NCI-H446 (cell line): ENCODE measurements at places on chromosomes 12 and 14.
A peak's percentile ranks its signal among the peaks of the same experiment; 100 is the strongest.

- DNase-seq, result no peak
Measured at GRCh38 chr14:75339059-75339458, 60.4 kb downstream of the FOS start.

DNA sequence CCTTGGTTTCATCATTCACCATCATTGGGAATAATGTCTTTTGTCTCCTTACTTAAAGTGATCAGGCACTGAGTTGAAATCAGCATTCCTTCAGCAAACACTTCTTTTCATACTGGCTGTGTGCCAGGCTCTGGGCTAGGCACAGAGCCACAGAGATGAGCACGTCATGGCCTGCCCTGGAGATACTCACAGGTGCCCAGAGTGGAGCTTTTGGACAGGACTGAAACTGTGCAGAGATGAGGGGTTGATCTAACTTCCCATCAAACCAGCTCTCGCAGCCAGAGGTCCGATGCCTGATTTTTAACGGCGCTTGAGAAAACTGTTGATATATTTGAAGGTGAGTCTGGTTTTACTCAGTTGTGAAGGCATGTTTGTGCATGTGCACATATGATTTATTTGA, 43.1 kb downstream of the CACNA1C start:
- no peak for DNase-seq

DNA sequence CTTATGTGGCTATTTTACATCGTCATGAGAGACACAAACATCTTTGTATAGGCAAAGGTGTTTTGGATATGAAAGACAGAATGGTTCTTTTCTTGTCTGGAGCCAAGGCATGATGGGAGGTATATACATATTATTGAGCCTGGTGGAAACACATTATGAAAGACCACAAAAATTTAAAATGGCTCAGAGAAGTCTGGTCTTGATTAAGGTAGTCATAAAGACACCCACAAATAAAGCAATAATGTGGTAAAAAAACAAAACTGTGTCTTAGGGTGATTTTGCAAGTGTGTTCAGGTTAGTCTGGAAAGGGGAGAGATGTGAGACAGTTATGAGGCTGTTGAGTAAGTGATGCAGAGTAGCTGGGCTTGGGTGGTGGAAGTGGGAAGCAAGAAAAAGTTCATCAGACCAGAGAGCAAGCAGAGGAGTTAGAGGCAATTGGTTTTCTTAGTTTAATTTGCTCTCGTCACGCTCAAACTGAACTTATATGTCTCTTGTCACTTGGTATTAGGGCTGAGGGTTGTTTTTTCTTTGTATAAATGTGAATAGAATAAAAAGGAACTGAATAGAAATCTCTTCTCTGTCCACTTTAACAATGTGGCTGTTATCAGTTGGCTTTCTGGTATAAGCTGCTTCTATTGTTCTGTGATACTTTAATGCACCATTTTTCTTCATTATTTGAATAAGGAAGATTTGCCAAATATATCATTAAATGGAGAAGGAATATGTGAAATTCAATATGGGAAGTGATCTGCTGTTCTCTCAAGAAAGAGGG, 115.0 kb downstream of the AKAP6 start:
- DNase-seq, result no peak

- no peak for DNase-seq
Measured at GRCh38 chr12:13851828-13852227, 129.6 kb downstream of the GRIN2B start.

DNA sequence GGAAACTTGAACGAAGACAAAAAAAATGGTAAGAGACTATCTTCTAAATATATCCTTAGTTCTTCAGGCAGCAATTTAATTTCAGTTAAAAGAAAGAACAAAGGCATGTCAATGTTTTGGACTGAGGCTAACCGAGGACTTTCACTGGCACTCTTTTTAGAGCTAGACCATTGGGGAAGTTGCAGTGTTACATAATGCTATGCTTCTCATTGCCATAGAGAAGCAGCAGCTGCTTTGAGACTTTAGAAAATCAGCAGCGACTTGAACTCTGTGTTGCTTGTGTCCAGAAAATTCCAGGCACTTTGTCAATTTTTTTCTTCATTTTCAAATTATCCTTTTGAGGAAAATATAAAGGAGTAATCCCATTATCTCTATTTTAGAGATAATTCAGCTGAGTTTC, 964.2 kb downstream of the NRXN3 start:
- no peak for DNase-seq

DNA sequence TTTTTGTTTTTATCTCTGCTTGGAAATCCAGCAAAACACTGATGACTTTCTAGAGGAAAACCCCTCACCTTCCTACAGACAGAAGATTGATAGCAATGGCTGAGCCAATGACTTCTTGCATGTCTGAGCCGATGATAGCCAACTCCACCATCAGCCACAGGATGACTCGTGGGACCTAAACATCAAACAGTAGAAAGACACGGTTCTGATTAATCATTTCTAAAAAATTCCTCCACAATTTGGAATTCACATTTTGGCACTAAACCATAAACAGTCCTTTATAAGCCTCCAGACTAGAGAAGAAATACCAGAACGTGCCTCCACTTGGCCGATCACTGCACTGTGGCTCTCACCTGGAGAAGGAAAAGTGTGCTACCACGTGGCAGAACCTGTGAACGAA, 25.9 kb downstream of the SLC11A2 start:
- no peak for DNase-seq

- no peak for DNase-seq
Measured at GRCh38 chr12:127650626-127651025, 616.3 kb upstream of the TMEM132C start.

GRCh38 chr14:101335061-101335661, 226.1 kb upstream of the DIO3 start:
- DNase-seq, result no peak

DNA sequence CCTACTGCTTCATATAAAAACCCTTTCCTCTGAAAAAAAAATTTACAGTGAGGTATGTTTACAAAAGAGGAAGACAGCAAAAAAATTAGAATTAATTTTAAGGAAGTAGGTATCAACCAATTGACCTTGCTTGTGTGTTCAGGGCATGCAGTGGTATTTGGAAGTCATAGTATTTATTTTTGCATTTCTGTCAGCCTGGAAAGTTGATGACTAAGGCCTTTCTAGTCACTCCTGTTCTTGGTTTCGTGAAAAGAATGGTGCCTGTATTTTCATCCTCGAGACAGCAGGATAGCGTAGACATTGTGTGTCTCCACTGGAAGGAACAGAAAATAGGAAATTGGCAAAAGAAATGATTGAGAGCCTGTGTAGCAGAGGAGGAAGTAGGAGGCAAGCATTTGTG, 24.5 kb downstream of the SLC16A7 start:
- DNase-seq, result no peak

DNA sequence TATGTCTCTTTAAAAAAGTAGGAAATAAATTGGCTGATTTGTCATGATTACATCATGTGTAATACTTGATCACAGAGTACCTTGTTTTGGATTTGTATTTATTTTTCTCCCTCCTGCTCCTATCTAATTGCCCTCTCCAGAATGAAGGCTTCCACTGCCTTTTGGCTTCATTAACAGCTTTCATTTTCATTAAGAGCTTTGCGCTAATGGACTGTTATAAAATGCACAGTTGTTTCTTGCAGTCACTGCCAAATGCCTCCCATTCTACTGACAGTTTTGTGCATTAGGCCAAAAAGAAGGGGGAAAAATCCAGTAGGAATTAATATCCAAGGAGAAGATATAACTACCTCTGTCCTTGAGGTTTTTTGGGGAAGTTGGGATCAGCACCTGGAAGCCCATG, 159.2 kb downstream of the NRXN3 start:
- no peak for DNase-seq

DNA sequence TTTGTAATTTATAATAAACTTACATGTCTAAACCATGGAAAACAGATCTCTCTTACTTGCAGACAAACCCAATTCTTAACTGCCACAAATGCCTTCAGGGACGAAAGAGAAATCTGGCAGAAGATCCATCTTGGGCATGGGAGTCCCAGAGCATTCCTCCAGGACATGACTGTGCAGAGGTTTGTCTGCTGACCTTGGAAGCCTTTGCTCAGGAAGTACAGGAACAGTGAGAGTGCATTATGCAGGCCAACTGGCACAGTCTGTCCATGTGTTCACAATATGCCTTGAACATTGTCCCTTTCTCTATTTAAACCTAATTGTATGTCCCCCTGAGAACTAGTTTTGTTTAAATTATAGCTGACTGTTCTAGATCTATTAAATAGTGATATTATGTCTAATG, 467.1 kb downstream of the ATP23 start:
- no peak for DNase-seq

DNA sequence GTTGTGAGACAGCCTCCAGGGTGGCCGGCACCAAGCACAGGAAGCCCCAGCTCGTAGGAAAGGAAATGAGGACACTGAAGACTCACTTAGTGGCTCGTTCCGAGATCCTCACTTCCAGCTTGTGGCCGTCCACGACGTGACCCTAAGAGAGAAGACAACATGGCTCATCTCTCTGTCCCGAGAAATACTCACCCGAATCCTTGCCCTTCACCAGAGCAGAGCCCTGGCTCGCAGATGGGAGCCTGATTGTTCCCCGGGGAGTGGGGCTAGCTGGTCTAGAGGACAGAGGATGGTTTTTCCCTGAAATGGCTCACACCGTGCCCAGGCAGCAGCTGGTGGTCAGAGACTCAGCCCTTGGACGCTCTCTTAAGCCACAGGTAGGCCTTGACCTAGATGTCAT, 47.8 kb downstream of the RBM19 start:
- no peak for DNase-seq

GRCh38 chr12:115638733-115639647, 638.5 kb downstream of the MED13L start:
- DNase-seq, result no peak

DNA sequence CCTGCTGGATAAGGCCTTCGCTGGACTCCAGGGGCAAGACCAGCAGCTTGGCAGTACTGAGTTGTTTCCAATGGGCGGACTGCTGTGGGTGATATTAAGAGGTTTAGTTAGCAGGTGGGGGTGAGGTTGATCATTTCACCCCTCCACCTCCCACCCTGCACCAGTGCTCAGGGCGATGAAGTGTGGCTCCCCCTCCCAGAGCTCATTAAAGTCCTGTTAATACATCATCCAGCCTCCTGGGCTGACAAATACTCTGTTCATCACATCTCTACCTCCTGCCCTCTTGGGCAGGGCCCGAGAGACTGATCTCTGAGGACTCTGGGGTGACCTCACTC, 2.4 kb upstream of the FIGNL2 start:
- no peak for DNase-seq

GRCh38 chr12:133235401-133236112, at the start of gene ANHX:
Gene ANHX, minus strand, starts transcription at chr12:133235877. Its CDS starts 1,521 bp downstream, at chr12:133234356.
- no peak for DNase-seq

- DNase-seq, result peak; percentile 44
Measured at GRCh38 chr14:56659964-56660551, 80.5 kb downstream of the TMEM260 start.

DNA sequence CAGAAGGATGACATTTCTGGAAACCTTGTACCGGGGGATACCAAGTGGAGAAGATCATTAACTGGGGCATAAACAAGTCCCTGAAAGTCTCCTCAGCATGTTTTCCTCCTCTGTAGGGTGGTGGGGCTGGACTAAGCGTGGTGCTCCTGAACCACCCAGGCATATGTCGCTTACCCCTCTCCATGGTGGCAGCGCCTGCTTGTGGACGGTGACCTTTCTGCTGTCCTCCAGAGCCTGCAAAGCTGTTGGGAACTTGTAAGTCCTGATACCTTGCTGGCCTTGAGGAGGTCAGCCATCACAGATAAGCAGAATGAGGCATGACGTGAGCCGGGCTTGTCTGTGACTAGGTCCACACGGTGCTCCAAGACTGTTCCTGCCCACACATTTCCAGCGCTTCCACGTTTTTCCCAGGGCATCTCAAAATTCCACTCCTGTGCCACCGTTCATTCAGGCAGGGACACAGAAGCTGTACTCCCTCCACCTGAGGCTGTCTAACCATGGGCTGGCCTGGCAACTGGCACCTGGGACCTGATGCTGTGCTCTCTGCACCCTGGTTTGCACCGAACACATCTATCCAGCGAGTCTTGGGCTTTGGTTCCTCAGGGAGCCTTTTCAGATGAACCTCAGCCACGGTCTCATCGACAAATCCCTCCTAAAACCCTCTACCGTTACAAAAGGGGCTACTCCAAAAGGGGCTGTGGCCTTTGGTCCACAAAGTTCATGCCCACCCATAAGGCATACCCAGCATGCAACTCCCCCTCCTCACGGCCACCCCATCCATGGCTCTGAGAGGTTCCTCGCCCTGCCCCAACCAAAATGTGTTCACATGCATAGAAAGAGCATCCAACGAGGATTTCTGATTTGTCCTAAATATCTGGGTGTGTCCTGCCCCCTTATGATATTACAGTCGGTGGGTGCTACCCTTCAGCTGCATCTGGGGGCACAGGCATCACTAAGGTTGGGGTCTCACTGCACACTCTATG, 199.6 kb upstream of the DIO3 start:
- DNase-seq, result no peak

GRCh38 chr12:110217996-110218674, 62.9 kb upstream of the ATP2A2 start:
- DNase-seq, result no peak

DNA sequence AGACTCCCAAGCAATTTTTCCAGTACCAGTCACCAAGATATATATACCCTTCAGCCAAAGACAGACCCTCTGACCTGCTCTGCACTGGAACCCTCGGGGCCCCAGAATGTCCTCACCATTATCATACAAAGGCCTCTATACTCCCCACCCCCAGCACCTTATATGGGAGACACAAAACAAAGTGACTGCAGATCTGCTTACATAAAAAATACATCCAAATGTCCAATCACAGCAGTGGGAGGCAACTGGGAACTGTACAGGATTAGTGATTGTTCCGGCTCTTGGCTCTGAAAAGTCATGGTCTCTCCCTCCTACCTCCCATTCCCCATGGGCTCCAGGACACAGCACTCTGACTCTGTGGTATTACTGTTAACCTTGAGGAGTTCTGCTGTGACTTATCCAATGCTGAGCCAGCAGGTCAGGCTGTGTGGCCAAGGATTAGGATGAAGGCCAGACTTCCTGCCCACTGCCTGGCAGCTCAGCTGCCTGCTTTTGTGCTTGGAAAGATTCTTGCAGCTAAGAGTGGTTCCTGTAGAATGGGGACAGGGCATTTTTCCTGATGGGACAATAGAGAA, 13.7 kb downstream of the OXA1L start:
- no peak for DNase-seq
